ENCODE measurements at places on chromosomes 4 and X.
A peak's percentile ranks its signal among the peaks of the same experiment; 100 is the strongest.

- no peak for DNase-seq
Measured at GRCh38 chr4:104490096-104490769, 4.5 kb downstream of the CXXC4 start.

DNA sequence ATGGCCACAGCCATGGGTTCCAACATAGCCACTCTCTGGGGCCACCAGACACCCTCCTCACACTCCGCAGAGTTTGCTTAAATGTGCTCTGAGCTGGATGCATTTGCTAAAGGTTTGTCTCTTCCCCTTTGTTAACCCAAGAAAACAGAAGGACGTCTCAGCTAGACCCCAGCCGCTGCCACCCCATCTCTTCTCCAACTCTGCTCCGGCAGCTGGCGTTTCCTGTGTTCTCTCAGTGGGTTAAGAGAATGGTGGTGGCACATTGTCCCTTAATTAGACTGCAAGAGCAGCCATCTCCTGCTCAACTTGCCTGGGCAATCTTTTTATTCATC, 43.7 kb upstream of the FAM9C start:
- no peak for DNase-seq

DNA sequence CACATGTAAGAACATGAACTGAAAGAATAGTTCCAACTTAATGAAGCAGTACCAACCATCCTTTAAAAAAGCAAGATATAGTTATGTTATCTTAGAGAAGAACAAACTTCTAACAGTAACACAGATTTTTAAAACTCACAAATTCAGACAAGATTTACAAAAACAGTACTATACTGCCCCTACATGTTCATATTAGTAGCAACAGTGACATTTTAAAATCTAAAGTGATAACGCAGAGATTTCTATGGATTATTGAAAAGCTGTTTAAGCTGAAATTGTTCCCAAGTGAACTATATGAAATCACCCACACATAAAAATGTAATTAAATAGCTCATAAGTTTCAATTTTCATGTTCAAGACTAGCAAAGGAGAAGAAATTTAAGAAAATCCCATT, 166.0 kb downstream of the FBXW7 start:
- DNase-seq, result no peak

DNA sequence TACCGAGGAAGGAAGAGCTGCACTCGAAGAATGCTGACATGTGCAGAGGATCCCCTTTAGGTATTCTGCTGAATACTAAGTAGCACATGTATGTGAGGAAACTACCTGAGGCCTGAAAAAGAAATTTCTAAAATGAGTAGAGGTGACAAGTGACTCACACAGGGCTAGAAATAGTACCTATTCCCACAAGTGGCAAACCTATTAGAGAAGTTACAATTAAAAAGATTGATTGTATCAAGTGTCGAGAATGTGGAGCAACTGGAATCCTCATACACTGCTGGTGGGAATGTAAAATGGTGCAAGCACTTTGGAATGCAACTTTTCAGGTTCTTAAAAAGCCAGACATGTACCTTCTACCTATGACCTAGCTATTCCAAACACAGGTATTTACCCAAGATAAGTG, 47.4 kb downstream of the CCSER1 start:
- no peak for DNase-seq

GRCh38 chrX:38474543-38474942, 86.8 kb upstream of the TSPAN7 start:
- no peak for DNase-seq

- no peak for DNase-seq
Measured at GRCh38 chr4:125397226-125397625, 82.5 kb downstream of the FAT4 start.

DNA sequence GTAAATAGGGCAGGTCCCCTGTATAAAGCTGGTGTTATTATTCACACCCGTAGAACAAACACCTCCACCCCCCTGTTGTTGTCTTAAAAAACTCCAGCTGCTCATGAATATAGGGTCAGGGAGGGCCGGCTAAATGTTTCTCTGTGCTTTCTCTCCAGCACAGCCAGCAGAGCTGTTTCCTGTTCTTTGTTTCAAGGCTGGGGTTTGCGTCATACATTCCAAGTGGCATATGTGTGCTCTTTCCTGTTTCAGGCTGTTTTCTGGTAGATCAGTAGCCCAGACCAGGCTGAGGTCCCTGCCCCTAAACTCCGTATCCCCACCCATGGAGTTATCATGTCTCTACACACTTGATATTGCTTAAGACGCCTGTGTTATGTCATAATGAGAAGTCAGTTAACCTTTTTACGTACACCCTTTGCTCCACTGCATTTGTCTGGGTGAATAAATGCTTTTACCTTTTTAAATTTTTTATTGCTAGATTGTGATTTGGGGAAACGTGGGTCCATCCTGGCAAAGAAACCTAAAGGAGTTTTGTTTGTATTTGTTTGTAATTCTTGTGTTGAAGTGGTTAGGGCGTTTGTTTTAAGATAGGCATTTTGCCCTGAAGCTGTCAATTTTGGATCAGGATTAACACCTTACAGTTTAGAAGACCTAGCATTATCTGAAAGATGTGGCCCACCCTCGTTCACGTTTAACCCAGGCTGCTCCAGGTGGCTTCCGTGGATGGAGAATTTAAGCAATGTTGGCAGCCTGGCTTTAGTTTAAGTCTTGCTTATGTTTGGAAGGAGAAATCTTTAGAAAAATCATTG, 3.3 kb downstream of the KLF3 start:
- peak; percentile 61 for DNase-seq

DNA sequence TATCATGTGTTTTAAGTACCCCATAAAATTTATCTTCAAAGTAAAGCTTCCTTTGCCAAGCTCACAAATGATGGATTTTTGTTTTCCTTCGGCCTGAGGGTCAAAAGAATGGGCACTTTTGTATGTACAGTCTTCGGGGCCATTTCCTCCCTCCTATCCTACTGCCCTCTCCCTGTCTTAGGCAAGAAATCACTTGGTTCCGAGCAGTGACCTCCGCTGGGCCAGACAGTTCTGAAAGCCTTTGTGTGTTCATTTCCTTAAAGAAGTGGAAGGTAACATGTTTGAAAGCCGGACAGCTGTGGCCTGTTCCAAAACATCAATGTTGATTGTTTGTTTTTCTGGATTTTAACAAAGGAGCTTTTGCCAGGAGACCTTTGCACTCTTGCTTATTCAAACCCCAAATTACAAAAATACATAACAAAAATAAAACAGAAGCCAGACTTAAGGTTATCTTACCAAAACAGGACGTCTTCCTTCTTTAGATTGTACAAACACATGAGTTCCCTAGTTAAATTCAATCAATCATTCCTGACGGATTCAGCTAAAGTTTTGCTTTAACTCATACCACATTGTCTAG, 110.6 kb upstream of the LIMCH1 start:
- no peak for DNase-seq

DNA sequence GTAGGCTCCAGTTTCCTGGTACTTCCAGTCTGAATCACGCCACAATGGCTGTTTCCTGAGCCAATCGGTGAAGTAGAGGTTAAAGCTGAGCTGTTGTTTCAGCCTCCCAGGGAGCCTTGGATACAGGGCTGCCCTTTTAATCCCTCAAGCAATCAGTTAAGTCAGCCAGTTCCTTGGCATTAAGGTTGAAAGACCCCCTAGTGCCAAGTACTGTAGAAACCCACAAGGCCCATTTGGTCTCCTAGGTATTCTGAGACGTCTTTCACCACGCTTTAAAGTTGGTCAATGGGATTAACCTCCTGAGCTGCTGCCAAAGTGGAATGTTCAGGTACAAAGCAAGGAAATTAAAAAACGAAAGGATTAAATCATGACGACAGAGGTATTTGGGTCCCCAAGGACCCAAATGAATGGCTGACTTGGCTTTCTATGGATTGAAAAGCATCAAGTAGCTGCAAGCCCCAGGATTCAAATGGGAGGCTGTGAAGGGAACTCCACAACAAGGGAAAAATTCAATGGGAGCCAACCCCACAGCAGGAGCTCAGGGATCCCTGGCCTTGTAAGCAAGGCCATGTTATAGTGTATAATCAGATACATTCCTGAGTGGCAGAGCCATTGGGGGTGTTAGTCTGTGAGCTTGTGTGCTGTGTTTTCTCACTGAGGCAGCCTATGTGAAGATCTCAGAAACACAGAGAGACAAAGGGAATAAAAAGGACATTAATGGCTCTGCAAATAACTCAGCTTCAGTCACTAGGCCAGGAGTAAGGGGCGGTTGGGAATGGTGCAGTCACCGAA, 86.0 kb downstream of the ATG4A start:
- DNase-seq, result no peak

DNA sequence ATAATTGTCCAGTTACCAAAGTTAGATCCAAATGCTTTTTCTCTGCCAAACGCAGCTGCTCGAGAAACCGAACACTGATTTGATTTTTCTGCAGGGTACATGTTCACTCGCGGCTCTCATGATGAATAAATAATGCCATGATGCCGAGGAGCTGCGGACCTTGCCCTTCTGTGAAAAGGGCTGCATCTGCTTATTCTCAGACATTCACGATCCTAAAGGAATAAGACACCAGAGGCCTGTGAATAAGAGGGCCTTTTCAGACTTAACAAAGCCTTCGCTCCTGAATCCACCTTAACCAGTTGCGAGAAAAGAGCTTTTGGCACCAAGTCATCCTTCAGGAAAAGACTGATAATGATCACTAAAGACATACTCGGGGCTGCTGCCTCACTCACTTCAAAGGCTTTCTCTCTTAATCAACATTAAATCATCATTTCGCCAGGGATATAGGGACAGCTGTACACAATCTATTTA, 147.5 kb downstream of the FBXO8 start:
- DNase-seq, result no peak

DNA sequence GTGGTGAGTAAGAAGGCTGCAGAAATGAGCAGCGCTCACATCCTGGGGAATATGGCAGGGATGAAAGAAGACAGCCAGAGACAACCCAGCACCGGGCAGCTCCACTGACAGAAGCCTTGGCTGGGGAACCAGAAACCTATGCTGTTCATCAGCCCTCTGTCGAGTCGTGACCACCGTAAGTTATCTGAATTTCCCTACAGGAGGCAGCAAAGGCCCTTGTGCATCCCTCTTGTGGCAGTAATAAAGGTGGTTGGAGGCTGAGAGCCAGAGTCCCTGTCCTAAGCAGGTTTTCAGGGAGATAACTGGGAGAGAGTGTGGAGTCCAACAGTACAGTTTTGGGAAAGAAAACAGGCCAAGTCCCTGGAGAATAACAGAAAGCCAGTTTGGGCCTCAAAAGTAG, 194.0 kb upstream of the BOD1L1 start:
- no peak for DNase-seq

DNA sequence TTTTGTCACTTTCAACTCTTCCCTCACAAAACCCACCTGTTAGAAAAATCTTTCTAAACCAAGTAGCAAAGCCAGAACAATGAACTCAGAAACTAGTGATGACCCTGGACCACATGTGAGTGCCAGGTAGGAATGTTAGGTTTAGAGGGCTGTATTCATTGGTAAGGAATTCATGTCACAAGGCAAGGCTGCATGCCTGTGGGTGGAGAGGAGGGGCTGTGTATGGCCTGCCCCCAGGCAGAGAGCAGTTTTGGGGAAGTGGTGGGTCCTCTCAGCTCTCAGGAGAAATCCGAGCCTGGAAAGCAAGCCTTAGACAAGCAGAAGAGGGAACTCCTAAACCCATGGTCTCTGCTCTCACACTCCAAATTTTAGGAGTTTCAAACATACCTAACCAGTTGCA, 2.4 kb downstream of the RNF175 start:
- no peak for DNase-seq

DNA sequence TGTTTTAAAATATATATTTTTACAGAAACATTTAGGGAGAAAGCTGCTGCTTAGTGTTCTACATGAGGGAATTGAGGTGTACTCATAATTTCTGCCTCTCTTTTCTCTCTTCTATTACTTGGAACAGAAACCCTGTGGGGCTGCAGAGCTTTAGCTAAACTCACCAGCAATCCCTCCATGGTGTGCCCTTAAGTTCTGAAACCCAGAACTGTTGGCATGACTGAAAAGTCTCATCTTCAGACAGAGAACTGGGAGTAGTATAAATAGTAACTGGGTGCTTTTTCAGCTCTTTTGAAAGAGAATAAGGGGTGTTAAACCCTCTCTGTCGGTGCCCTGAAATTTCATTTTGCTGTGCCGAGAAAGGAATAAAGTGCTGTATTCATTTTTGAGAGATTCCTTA, 294.9 kb upstream of the BOD1L1 start:
- no peak for DNase-seq

GRCh38 chr4:8283631-8284121, 14.1 kb downstream of the HTRA3 start:
- DNase-seq, result no peak

GRCh38 chr4:61740886-61741285, 540.8 kb downstream of the ADGRL3 start:
- DNase-seq, result no peak

DNA sequence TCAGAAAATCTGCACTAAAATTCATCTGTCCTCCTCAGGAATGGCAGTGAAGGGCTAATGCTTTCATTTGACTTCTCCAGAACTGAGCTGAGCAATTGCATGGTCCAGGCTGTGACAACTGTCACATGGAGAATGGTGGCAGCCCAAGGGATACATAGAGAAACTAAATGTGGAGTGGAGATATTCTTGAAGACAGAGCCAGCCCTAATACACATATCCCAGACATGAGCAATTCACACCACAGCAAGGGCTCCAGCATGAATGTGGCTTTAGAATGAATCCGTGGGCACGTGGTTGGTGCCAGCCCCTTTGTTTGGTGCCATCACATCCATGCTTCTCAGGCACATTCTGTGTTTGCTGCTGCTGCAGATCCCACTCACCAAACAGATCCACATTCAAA, 121.6 kb upstream of the MXRA5 start:
- DNase-seq, result no peak

- DNase-seq, result no peak
Measured at GRCh38 chr4:107408968-107409367, 311.1 kb downstream of the PAPSS1 start.

DNA sequence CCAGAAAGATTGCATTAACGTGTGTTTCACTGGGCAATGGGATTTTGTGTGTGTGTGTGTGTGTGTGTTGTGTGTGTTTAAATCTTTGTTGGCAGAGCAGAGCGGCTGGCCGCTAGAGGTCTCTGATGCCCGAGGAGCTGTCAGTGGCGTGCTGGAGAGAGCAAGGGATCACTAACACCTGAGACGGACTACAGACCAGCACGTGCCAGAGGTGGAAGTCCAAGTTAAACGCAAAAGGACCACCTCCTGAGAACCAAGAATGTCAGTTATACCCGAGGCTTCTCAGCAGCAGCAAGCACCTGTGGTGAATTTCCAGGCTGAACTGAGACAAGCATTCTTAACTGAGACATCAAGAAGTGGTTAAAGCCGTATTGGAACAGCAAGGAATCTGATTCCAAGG, 9.0 kb upstream of the SLC25A14 start:
- DNase-seq, result peak; percentile 19

DNA sequence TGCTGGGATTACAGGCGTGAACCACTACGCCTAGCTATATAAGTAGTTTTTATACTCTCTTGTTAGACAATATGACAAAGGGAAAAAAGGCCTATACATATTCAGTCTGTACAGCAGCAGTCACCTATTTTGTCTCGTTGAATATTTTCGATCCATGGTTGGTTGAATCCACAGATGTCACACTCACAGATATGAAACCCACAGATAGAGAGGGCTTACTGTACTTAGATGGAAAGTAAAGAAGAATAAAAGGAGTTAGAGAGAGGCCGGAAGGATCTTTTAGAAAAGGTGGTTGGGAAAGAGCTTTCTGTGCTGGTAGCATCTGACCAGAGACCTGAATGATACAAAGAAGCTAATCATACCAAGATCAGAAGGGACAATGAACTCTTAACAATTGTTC, 38.3 kb upstream of the SPINK2 start:
- DNase-seq, result no peak

Data from activated gamma-delta T cell treated with Interleukin-2 at 50 U/mL for 16 hours (primary cell).